ENCODE measurements at places on chromosomes 4 and X.

- no peak for DNase-seq
Observed at GRCh38 chr4:159224408-159224807, 121.5 kb downstream of the RAPGEF2 start.

GRCh38 chr4:100641336-100641735, 123.5 kb upstream of the EMCN start:
- no peak for DNase-seq

GRCh38 chr4:165380805-165381204, 2.0 kb downstream of the CPE start:
- no peak for DNase-seq

- DNase-seq = no peak
Observed at GRCh38 chrX:3712870-3713224, 602 bp downstream of the PRKX start.

DNA sequence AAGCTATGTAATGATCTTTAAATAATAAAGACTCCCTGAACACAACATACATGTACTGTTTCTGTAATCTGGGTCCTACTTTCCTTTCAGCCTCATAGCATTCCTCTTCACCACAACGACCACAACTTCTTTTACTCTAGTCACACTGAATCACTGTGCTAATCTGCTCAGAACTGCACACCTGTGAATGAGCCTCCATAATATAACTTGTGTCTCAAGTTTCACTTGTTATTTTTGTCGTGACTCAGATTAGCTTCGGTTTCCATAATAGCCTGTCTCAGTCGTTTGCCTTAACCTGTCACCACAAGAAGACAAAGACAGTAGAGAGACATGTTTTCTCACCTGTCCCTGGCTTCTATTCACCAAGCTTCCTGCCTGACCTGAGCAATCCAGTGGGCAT, 61.8 kb downstream of the MAGED1 start:
- no peak for DNase-seq

DNA sequence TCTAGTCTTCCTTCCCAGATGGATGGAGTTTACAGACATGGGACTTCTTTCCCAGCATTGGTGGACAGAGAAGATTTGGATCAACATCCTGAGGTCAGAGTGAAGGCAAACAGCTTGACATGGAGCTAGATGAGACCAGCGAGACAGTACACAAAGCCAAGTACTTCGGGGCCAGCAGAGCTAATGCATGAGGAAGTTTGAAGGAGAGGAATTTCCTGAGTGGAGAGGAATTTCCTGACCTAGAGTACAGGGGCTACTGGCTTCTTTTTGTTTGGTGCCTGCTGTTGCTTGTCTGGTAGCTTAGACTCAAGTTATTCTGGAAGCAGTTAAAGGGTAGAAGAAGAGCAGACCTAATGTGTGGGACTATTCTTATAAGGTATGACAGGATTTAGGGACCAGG, 69.1 kb upstream of the EOLA2 start:
- no peak for DNase-seq

DNA sequence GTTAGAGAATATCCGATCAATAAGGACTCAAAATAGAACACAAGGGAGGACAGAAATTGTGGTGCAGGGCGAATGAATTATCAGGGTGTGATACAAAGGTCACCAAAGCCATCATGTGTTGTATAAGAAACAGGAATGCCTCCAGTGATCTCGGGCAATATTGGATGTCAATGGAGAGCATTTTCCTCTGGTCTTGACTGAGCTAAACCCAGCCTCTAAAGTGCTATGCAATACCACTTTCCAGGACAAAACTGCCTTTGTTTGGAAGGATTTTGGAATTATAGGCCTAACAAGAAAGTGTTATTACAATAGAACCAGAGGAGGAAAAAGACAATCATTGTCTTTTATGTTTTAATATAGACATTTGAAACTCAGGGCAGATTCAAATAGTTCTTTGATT, 281.7 kb downstream of the CHM start:
- DNase-seq = no peak

- DNase-seq = no peak
Observed at GRCh38 chr4:11821772-11822430, 393.2 kb upstream of the HS3ST1 start.

GRCh38 chr4:90648311-90648710, 521.1 kb downstream of the CCSER1 start:
- no peak for DNase-seq

DNA sequence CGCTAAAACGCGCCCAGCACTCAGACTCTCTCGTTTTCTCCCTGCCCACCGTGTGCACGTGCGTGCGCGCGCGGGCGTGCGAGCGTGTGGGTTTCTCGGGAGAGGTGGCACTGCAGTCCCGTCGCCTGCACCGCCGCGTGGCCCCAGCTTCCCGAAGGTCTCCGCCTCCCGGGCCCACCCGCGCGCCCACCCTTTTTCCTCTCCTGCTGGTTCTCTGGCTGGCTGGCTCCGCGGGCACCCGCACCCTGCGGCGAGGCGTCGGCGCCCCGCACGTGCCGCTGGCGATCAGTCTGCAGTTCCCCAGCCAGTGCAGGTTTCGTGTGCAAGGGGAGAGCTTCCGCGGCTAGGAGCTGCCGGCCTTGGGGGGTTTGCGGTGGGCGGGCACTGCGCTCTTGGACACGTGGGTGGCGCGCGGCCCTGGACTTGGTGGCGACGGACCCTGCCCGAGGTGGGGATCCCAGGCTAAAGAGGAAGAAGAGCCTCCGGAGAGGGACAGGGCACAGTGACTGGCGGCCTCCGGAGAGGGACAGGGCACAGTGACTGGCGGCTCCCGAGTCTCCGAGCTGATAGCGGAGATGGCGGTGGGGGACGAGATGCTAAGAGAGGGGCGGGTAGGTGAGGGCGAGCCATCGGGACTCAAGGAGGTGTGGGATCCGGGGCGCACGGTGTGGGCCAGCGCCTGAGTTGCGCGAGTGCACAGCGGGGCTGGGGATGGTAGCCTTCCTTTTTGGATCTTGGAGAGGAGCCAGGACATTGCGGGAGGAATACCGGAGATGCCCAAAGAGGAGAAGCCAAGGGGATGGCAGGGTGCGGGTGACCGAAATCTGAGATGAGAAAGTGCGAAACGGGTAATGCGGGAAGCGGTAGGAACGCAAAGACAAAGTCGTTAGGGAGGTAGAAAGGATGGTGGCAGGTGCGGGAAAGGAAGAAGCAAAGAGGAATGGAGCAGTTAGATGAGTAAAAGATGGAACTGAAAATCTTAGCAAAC, at the start of gene FAM184B:
Gene FAM184B (minus strand): TSS at position 322 of the 988 bp plus-strand sequence. CDS start 322 bp downstream, outside the sequence.
- peak; percentile 16 for DNase-seq

GRCh38 chr4:140756319-140757231, at the start of gene TBC1D9:
TSS of gene TBC1D9 (minus strand) at chr4:140756385. CDS start at chr4:140756045, 340 bp downstream.
- peak; percentile 58 for DNase-seq

DNA sequence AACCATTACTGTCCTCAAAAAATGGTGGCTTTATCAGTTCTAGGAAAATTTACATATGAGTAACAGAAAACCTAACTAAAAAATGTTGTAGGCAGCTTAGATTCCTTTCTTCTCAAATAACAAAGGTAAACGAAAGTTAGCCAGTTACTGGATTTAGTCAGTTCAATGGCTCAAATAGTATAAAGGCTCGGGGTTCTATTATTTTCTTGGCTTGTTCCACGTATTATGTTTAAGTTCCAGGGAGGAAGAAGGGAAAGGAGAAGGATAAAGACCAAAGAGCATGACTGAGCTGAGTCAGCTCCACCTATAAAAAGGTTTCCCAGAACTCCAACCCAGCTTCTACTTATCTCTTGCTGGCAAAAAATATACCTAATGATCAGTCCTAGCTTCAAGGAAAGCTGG, 41.0 kb upstream of the MAB21L2 start:
- no peak for DNase-seq

DNA sequence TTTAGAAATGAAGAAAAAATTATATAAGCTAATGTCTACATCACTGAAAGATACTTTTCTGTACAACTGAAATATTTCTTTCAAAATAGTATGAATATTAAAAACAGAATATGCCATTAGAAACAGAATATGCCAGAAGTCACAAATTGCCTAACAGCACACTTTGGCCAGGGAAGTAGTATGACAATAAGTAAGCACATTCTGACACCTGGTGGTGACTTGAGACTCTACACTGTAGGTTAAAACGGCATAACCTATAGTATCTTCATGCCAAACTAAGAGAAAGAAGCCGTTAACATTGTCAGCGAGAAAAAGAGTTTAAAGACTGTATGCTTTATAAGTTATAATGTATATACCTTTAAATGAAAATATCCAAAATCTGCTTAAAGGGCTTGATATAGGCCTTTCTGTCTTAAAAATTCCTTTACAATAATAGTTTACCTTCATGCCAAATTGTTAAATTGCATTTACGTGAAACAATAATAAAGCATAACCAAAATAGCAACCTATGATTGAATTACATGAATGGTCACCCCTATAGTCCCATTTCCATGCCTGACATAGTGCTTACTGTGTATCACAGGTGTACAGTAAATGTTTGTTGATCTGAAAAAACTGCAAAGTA, 32.8 kb downstream of the FAM13A start:
- DNase-seq = no peak

DNA sequence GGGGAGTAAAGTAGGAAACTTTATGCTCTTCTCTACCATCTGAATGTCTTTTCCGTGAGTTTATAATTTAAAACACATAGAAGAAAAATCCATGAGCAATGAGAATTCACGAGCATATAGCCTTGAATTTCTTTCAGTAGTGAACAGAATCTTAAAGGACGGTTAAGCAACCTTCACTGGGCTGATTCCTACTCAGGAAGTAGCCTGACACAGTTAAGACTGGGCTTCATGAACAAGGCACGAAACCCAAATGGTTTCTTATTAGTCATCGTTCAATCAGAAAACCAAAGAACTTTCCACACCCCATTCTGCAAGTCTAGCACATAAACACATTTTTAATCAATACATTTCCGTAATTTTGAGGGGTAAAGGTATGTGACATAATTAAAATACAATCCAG, 95.8 kb downstream of the SH3KBP1 start:
- DNase-seq = no peak

- DNase-seq = no peak
Observed at GRCh38 chr4:27807207-27807606, 946.6 kb downstream of the STIM2 start.

DNA sequence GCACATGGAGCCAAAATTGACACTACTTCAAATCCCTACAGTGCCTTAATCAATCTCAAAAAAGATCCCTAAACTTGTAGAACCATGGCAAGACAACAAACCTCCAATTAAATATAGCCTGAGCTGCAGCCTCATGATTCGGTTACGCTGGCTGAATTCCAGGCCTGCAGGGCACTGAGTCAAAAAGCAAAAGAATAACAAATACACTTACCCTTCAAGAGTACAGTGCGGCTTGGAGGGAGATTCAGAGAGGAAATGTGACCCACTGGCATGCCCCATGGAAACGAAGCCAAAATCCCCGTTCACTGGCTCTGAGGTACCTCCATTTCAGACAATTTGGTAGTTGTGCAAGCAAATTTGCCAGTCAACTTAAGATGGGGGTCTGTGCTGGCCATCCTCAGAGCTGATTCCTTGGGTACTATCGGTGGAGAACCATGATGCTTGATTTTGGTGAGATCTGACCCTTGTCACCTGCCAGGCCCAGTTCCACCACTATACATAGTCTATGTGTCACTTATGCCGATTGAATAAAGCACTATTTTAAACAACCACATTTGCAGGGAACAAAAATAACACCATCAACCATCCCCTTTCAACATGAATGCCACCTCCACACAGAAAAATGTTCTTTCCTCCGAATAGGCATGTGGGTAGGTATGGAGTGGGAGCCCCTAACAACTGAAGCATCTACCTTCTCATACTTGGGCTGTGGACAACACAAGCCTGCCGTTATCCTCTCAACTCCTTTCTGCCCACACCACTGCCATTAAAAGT, 2.1 kb downstream of the C4orf54 start:
- DNase-seq = no peak

DNA sequence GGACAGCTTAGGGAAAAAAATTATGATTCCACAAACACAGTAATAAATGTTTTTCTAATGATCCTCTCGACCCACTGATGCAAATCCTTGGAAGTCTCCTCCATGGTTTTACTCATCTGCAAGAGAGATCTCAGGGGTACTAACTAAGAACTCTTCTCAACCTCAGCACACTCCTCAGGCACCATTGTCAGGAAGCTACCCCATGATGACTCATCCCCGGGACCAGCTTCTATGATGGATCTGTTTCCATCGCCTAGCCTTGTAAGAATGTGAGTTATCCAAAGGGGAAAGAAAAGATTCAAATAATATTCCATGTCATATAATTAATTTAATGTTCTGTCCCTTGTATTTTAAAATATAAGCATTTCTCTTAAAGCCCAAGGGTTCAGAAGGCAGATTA, 816.1 kb upstream of the IGFBP7 start:
- no peak for DNase-seq

DNA sequence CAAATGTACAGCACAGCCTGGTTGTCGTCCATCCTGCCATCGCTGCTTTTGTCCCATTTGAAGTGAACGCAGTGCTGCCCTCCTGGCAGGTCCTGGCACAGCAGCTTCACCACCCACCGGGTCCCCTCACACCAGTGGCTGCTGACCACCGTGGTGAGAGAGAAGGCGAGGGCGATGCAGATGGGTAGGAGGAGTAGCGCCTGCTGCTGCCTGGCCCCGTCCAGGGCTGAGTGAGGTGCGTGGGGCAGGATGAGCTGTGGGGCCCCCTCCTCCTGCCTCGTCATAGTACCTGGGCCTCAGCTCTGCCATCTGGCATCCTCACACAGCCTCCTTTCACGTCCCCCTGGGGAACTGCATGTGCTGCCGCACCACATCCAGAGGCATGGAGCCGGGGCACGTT, 1.8 kb downstream of the DCAF8L2 start:
- DNase-seq = no peak

DNA sequence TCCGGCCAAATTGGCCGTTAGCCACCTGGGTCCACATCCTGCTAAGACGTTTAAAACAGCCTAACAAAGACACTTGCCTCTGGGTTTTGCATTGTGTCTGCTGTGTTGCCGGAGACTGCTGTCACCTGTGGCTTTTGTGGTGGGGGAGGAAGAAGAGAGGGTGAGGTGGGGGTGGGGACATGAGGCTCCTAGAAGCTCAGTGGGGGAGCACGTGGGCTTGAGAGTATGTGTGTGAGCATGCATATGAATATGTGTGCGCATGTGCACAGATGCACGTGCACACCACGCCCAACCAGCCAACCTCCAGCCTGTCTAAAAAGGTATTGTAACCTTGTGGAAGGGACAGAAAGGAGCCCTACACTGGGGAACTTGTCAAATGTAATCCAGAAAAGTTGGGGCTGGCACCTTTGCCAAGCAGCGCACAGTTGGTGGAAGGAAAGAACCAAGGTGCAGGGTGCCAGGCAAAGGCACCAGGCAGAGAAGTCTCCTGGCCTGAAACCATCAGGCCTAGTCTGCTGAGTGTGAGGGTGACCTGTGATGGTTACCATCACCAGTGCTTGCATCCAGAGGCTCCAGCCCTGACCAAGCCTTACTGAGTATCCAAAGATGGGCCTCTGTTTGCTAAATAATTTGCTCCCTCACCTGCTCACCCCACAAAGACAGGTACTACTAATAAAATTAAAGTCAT, 10.1 kb upstream of the SASH3 start:
- DNase-seq = no peak

Measured in posterior cingulate gyrus (tissue), 11 donors.